CD14-positive monocyte (primary cell): ENCODE measurements at places on chromosomes 6 and 20. TPM values are rescaled to one million over a fixed set of nuclear protein-coding genes. Genes with fewer than 3 reads are reported as not detected.
A peak's percentile ranks its signal among the peaks of the same experiment; 100 is the strongest.

The GRM1 gene
- not detected for polyA plus RNA-seq

The PDE7B gene
- polyA plus RNA-seq = 0.89 TPM

The DNMT3B gene
- polyA plus RNA-seq = not detected

The AVP gene
- not detected in 2 replicates for polyA plus RNA-seq

The TMEM244 gene
- not detected for polyA plus RNA-seq

The TCP11 gene
- polyA plus RNA-seq = not detected

GRCh38 chr6:132748446-132748845 is 9.3 kb downstream of the VNN2 start:
- DNase-seq = no peak

DNA sequence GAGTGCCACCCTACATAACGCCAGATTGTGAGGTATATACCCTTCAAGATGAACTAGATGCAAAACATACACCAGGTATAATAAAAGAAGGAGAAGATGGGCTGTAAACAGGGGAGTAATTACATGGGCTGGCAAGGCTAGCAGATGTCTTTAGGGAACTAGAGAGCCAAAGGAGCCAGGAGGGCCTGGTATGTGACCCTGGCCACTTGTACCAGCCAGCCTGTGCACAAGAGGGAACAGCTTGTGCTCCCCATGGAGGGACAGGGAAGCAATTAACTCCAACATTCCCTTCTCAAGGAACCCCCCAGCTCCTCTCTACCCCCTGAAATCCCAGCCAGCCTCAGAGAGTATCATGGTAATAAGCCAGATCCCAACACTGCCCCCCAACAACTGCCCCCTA is 139.9 kb downstream of the HIVEP2 start:
- DNase-seq = no peak

GRCh38 chr6:53752856-53753255 is 41.9 kb upstream of the LRRC1 start:
- DNase-seq = no peak

DNA sequence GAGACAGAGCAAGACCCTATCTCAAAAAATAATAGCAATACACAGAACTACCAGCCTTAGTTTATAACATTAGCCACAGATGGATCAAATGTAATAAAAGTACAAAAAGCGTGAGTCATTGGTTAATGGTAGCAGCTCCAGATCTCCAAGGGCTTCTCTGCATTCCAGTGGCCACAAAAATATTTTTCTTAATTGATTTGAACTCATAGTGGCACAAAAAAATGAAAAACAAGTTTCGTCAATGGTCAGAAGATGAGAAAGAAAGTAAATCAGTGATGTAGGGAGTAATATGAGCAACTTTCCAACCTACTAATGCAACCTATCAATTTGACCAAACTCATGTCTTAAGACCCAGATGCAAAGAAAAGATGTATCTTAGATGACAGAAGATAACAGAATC is 79.6 kb downstream of the CEP57L1 start:
- DNase-seq = no peak

DNA sequence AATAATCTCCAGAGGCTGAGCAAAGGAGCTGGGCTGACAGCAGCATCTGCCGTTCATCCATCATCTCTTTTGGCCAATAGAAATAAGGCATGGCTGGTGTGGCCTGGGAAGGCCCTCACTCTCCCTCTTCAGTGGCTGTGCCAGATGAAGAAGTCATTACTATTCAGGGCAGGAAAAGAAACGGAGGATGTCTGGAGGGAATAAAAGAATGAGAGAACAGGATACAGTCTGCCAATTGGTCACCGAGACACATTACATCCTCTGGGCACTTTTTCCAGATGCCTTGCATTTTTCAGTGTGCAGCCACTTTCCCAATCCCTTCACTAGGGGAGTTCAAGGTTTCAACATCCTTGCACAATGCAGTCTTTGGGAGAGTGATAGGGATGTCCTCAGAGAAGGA is 32.2 kb upstream of the VGLL2 start:
- DNase-seq = no peak

GRCh38 chr6:104396077-104396476 is 463.6 kb downstream of the HACE1 start:
- peak; percentile 8 for DNase-seq

GRCh38 chr20:8298426-8299043 is 166.5 kb downstream of the PLCB1 start:
- no peak for DNase-seq

DNA sequence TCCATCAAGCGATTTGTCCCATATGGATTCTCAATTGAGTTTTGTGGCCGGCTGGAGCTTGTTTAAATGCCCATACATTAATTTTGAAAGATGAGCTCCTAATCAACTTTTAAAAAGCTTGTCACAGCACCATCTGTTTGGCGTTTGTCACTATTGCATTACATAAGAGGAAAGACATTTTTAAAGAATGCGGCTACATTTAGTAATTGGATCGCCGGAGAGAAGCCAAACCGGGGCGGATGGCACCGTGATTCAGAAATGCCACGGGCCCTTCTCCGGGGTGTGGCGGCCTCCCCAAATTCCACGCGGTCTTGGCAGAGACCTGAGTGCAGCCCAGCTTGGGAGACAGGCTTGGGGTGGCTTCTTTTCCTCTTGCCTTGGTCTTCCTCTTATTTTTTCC is 67.7 kb upstream of the ZNFX1 start:
- DNase-seq = no peak

GRCh38 chr20:9021216-9021615 is 47.7 kb upstream of the PLCB4 start:
- no peak for DNase-seq

DNA sequence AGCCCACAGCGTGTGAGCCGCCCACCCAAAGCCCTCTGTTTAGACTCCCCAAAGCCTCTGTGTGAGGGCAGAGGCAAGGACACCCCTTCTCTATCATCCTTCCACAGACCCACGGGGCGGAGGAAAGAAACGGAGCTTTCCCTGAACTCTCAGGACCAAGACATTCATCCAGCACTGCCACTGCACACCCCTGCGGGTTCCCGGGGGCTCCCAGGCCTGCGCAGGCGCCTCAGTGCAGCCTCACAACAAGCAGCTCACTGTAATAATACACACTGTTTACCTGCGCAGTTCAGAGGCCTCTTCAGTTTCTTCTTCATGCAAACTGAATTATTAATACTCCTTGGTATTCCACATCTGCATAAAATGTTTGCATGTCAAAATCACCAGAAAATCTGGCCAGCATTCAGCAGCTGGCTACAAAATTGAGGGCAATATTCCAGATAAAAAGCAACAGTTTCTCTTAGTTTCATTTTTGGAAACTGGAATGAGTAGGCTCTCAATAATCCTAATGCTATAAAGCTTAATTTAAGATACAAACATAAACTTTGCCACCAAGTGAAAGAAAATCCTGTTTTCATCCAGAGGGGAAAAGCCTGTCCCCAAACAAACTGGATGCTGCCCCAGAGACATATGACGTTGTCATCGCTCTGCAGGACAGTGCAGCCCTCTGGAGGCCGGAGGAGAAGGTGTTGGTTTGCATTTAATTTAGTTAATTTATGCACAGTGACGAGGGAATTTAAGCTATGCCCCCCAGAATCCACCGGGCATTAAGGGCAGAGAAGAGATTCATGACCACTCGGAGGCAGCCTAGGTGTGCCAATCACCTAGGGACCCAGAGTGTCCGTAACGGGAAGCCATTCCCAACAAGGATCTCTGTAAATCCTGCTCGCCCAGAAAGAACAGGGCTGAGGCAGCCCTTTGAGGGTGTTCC is 45.3 kb downstream of the NINL start:
- DNase-seq = no peak

- DNase-seq = no peak
Observed at GRCh38 chr6:43860285-43860684, 90.3 kb downstream of the VEGFA start.

GRCh38 chr6:84018453-84019061 is 15.0 kb upstream of the MRAP2 start:
- no peak for DNase-seq

DNA sequence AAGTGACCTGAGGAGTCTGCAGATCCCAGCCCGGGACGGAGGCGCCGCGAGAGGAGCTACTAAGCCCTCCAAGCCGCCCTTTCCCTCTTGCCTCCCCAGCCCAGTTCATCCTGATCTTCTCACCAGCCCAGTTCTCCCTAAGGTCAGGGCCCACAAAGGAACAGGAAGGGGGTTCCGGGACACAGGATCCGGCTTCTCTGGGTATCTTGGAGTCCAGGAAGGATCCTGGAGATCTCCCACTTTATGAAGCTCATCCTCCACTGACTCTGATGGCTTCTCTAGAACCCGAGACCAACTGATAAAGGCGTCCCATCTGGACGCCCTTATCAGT is 36.9 kb upstream of the HLA-C start:
- no peak for DNase-seq

GRCh38 chr6:100459592-100460184 is 5.0 kb downstream of the SIM1 start:
- no peak for DNase-seq

GRCh38 chr6:88920774-88921733 is 42.4 kb downstream of the RNGTT start:
- DNase-seq = no peak

DNA sequence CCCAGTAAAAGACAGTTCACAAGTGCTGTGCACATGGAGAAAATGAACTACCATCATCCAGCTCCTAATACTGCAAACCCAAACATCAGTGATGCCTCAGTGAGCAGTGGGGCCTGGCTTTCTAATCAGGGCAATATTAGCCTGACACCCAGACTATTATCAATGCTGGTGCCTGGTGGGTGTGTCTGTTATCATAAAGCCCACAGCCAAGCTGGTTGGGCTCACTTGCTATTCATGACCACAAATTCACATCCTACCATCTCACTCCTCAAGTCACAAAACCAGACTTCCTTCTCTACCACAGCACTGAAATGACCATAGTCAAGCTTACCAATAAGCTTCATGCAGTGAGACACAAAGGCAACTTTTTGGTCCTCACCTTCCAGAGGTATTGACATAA is 180.8 kb upstream of the PLN start:
- no peak for DNase-seq

- no peak for DNase-seq
Observed at GRCh38 chr6:161618831-161619454, 345.1 kb upstream of the AGPAT4 start.

DNA sequence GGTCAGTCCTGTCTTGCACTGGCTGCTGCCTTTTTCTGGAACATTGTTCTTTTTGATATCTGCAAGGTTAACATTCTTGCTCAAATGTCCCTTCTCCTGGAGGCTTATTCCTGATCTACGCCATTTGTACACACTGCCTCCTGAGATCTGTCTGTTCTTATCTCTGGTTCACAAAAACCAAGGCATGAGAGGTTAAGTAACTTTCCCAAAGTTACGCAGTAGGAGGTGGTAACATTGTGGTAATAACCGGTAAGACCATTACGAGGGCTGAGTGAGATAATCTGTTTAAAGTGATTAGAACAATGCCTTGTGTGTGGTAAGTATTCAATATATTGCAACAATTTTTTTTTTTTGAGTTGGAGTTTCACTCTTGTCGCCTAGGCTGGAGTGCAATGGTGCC is 132.1 kb downstream of the FNDC1 start:
- DNase-seq = no peak

GRCh38 chr6:158330016-158330415 is 17.8 kb downstream of the TULP4 start:
- DNase-seq = no peak
